ENCODE measurements at places on chromosomes 16 and 17. TPM values are rescaled to one million over a fixed set of nuclear protein-coding genes. Genes with fewer than 3 reads are reported as not detected.

The PRSS21 gene
- 0.54 TPM for total RNA-seq

The GRAP gene
- total RNA-seq = 8.4 TPM

DNA sequence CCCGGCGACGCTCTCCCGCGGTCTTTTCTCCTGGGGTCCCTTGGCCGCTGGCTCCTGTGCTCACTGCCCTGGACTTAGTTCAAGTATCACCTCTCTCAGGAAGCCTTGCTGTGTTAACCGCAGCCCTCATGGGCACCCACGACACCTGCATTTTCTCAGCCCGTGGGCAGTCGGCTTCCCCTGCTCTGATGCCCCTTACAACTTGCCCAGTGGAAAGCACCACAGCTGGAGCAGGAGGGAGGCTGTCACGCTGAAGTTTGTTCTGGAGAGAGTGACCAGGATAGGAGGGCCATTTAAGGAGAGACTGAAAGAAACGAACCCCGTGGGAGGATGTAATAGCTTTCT lies 395 bp downstream of the STXBP4 start:
- no peak for DNase-seq

- DNase-seq = no peak
These were observed 411.7 kb downstream of the UTP18 start for GRCh38 chr17:51672065-51672464.

DNA sequence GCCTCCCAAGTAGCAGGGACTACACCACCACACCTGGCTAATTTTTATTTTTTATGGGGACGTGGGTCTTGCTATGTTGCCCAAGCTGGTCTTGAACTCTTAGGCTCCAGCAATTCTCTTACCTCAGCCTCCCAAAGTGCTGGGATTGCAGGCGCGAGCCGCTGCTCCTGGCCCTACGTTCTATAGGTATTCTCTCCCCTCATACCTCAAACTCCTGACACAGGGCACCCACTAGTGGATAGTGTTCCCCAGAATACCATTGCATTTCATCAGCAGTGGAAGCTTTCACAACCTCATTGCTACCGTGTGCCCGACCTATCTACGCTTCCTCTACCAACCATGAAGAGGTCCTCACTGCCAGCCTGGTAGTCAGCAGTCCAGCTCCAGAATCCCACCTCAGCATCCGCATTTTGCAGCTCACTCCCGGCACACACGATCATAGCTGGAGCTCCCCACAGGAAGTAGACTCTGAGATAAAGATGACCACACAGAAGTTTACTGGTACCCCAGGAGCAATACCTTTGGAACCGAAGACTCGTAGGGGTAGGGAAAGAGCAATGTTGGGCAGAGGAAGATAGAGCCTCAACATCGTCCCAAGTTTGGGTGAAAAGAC lies 9.3 kb downstream of the CTRB2 start:
- no peak for DNase-seq

- no peak for DNase-seq
These were observed 587.1 kb downstream of the WWOX start for GRCh38 chr16:78686601-78687000.

Measured in kidney (tissue), 22 donors.